ENCODE measurements at places on chromosomes 3 and 15.

GRCh38 chr3:106629215-106629832 is 747.9 kb upstream of the CCDC54 start:
- no peak for DNase-seq

DNA sequence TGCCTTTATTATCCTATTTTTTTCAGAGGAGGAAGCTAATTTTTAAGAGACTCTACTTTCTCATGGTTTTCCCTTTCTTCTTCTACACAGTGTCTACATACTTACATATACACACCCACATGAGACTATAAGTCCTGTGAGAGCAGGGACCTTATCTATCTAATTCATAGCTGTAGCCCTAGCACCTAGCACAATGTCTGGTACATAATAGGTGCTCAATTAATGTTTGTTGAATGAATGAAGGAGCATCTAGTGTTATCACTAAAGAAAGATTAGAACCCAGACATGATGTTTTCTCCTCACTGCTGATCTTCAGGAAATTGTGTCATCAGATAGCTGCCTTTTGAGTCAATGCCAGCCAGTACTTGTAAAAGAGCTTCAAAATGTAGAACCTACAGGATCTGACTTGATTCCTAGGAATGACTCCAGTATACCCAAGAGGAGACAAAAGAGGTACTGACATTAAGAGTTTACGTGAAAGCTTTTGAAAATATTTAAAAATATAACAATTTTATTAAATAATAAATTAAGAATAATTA is 2.5 kb downstream of the SCG5 start:
- no peak for DNase-seq

- no peak for DNase-seq
Observed at GRCh38 chr3:13588221-13588701, 39.3 kb downstream of the FBLN2 start.

DNA sequence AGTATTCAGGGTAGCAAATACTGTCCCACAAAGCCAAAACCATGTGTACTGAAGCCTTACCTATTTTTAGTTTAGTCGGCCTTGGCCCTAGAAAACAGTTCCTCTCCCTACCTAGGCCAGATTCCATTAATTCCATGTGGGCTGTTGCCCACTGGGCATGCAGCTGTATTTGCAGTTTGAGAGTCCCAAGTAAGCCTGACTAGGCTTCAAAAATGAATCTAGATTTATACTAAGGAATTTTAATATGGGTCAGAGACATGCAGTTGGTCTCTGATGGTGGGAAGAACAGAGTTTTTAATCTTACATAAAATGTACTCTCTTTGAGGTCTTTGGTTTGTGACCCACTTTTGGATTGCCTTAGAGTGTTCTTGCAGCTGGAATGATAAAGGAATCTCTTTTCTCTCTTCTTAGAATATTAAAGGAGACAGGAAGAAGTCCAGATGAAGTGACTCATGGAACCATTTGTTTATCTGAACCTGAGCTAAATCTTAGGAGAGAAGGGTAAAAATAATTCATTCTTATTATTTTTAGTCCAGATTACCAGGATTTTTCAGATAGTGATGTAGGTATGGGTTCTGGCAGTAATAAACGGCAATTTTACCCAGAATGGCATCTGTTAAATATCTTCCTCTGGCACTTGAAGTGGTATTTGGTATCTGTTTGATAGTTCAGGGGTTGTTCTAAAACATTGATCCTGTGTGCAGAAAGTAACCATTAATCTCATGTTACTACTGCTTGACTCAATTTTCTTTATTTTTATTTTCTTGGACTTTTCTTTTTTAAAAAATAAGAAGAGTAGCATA is 33.8 kb downstream of the GLCE start:
- peak; percentile 47 for DNase-seq

DNA sequence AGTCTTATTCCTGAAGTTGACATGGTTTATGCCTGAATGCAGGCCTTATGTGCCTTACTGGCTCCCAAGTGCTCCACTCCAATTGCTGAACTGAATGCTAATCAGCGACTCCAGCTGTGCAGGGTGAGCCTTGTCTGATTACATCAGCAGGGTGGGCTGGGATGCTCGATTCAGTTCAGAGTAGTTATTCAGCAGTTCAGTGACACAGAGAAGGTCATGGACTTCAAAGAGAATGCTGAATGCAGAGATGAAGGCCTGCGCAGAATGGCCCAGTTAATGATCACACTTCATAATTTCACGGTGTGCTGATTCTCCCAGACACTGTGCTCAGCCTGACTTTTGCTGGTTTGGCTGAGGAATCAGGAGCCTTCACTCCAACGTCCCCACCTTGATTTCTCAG is 63.6 kb downstream of the CLDN1 start:
- no peak for DNase-seq

GRCh38 chr15:78234515-78235040 is at the start of gene ACSBG1:
TSS of gene ACSBG1 (minus strand) at chr15:78234565. CDS start at chr15:78234501, 64 bp downstream.
- DNase-seq, result no peak

DNA sequence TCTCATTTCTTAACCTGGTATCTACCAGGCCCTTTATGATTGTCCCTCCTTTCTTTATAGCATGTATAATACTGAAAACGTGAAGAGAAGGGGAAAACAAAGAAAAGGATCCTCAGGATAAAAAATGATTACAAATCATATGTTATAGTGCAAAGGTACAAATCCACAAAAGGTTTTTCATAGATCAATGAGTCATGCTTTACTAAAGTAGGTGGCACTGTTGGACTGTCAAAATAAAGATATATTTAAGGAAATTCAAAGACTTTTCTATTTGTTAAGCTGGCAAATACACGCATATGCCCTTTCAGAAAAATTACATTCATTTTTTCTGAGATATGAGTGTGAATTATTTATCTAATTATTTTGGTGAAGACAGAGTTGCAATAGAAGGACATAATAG is 151.6 kb downstream of the CADM2 start:
- no peak for DNase-seq

- DNase-seq, result no peak
Observed at GRCh38 chr3:113575206-113575605, 42.9 kb downstream of the SIDT1 start.

- no peak for DNase-seq
Observed at GRCh38 chr3:149174901-149175300, 45.5 kb downstream of the HPS3 start.

DNA sequence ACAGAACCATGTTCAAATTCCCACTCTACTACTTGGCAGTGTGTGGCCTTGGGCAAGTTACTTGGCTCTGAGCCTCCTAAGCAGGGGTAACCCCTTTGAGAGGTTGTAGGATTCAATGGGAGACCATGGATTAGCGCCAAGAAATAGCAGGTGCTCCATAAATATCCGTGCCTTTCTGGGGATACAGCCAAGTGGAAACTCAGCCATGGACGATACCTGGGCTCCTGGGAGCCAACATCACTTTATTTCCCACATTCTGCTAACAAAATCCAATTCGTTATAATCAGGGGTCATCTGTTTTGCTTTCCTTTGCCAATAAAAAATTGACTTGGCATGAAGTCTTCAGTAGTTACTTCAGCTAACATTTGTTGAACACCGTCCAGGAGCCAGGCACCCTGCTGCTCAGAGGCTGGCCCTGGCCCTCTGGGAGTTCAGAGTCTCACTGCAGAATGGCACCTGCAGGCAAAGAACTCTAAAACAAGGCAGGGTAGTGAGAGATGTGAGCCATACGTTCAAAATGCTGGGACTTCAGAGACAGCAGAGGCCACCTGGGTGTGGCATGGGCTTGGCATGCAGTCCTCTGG is 42.3 kb downstream of the ZDHHC19 start:
- DNase-seq, result no peak

DNA sequence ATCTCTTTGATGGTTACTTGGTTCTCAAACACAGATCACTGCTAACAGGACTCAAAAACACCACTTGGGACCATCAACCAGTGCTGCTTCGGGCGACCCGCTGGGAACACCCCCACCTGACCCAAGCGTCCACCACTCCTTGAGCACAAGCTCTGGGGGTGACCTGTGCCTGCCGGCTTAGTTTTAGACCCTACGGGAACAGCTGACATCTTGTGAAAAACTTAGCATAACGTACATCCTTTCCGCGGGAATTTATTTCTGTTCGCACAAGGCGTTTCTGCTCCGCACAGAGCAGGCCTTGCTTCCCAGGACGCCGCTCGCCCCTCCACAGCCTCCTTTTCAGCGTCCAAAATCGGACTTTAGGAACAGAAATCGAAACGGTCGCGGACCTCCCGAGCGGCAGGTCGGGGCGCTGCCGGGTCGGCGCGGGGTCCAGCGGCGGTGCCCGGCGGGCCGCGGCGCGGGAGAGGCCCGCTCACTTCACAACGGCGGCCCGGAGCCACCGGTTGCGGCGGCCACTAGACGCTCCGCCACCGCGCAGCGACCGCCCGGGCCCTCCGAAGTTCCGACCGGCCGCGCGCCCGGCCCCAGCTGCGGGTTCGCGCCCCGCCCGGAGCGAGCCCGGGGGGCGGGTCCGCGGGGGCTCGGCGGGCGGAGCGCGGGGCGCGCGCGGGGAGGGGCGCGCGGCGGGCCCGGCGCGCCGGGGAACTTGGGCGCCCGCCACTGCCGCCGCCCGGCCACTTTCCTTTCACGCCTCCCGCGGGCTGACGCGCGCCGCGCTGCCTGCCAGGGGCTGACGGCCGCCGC is 959 bp downstream of the SFMBT1 start:
- DNase-seq, result peak; percentile 45

DNA sequence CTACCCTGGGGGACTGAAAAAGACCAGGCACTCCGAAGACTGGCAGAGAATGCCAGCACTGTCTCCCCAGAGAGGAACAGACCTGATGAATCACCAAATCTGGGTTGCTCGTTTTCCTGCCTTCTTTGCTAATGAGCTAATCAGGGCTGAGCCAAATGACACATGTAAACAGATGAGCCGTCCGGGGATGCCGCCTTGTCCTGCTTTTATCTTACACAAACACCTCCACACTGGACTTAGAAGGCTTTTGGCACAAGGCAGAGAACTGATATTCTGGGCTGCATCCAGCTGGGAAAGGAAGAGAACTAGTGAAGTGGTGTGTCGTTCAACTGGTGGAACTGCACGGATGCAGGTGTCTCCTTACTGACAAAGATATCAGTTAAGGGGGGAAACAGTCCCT is 88.1 kb downstream of the MECOM start:
- DNase-seq, result peak; percentile 53

- DNase-seq, result no peak
Observed at GRCh38 chr15:59237119-59237855, 30.6 kb downstream of the LDHAL6B start.

- DNase-seq, result peak; percentile 9
Observed at GRCh38 chr15:64884679-64885078, 27.0 kb upstream of the ANKDD1A start.

GRCh38 chr3:98013411-98014267 is 21.5 kb downstream of the GABRR3 start:
- peak; percentile 56 for DNase-seq

- peak; percentile 1 for DNase-seq
Observed at GRCh38 chr3:25103391-25103790, 324.7 kb upstream of the RARB start.

GRCh38 chr3:4350789-4351163 is 47.6 kb downstream of the SETMAR start:
- peak; percentile 78 for DNase-seq

GRCh38 chr3:172680684-172681083 is 30.2 kb downstream of the NCEH1 start:
- peak; percentile 68 for DNase-seq

GRCh38 chr3:10521772-10522441 is 16.5 kb upstream of the ATP2B2 start:
- no peak for DNase-seq

DNA sequence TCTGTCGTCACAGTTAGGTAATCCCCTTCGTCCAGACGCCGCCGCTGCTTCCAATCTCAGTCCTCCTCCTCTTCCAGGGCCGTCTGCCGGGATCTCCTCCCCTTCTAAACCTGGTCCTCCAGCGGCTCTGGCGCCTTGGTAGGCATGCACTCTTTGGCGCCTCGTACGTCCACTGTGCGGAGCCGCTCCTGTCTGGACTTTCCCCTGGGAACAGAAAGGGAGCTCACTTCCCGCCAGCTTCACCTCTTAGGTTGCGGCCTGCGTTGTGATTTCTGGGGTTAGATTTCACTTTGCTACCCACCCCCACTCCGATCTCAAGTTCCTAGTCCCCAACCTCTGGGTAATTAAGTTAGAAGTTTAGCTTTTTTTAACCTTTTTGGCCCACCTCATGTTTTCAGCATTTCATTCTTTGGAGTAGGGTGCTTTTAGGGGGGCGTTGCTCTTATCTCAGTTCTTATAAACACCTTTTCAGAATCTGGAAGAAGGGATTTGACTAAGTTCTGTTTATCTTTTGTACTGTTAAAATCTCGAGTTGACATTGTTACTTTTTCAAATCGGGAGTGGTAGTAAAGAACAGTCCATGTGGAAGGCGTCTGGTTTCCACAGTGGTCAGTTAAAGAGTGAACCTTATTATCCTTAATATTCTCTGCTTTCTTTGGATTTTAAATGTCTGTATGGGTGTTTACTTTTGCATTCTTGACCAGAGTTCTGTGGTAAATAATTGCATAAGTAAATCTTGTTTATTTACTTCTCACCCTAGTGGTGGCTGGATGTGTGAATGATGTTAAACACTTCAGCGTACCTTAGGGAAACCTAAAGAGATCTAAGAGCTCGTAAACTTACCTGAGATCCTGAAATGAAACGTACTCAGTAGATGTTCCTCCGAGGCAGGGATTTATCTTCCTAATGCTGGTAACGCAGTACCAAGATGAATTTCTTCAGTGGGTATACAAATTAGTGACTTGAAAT is 611 bp downstream of the CTDSPL2 start:
- DNase-seq, result peak; percentile 55

DNA sequence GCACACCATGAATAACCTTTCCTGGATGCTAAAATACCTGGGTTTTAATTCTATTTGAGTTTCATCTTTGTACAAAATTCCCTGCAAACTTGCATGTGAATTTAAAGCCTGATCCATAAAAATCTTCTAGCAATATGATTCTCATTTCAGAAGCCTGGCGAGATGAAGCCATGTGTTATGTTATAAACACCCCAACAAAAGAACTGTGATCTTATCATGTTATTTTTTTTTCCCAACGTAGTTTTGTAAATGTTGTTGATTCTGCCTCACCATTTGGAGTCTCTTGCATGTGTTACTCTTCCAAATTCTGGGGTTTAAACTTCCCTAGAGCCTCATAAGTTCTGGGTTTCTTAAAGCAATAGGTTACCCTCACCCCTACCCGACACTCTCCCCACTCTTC is 428.1 kb upstream of the DPH6 start:
- DNase-seq, result no peak

DNA sequence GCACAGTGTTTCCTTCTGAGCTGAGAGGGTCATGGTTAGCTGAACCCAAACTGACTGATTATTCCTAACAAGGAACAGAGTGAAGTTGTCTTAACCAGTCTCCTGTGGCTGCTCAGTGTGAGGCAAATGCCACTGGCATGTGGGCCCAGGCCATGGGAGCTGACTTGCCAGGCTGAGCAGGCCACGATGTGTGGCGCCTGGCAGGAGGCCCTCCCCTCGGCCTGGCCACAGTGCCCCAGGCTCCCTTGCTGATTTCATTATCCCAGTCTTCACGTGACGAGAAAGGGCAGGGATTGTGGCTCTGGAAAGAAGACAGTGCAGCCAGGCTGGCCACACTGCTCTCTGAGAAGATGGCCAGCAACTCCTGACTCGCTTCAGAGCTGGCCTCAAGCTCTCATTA is 58.8 kb downstream of the SLCO2A1 start:
- no peak for DNase-seq

GRCh38 chr3:173983343-173983742 is 585.8 kb downstream of the NLGN1 start:
- peak; percentile 40 for DNase-seq

- DNase-seq, result no peak
Observed at GRCh38 chr3:158519776-158520175, 51.2 kb upstream of the MLF1 start.

- DNase-seq, result no peak
Observed at GRCh38 chr3:110456438-110457138, 615.0 kb upstream of the NECTIN3 start.

GRCh38 chr3:10116138-10116460 is 624 bp downstream of the BRK1 start:
- peak; percentile 60 for DNase-seq
